ENCODE measurements at places on chromosomes 7 and 10.
A peak's percentile ranks its signal among the peaks of the same experiment; 100 is the strongest.

DNA sequence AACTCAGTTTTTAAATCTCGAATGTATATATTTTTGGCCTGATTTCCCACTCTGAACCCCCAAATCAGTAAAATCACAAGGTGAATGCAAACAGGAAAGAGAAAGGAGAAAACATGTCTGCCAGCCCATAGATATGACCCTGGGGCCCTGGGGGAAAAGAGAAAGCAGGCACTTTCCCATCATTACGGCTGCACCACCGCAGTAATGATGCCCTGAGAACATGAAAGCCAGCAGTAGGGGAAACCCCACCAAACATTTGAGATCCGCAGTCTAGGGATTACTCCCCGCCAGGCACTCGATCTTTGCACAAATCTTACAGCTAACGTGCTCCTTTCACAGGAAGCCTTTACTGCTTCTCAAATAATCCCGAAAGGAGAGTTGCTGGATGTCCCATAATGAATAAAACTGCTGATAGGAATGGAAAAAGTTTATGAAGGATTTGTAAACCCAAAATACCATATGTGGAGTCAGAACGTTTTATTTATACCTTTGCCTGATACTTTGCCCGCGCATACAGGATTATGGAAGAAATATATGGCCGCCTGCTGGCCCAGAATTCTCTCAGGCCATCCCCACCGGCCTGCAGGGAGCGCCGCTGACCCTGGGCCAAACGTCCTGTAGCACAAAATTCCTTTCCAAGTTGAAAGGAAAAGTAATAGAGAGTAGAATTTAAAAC lies 180.0 kb upstream of the INHBA start:
- DNase-seq = no peak

DNA sequence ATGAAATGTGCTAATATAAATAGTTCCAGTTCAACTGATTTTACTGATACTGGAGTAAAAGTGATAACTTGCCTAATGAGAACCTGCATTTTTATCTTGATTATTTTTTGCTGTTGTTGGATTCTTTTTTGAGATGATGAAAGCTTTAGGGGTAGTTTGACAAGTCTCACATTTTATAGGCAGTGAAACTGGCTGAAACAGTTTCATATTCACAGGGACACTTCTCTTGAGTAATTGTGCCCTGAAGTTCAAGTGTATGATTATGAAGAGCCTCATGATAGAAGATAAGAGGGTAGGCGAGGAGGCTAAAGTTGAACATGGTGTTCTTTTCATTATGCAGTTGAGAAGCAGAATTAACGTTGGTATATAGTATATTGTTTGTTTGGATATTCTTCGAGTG lies 5.1 kb downstream of the AUTS2 start:
- DNase-seq = no peak

- peak; percentile 89 for DNase-seq
Observed at GRCh38 chr7:27150568-27151340, 1.6 kb downstream of the HOXA3 start.

- no peak for DNase-seq
Observed at GRCh38 chr7:121479466-121479865, 83.4 kb upstream of the FAM3C start.

- no peak for DNase-seq
Observed at GRCh38 chr7:101631224-101631714, 2.2 kb upstream of the MYL10 start.

- no peak for DNase-seq
Observed at GRCh38 chr10:36423821-36424248, 701.6 kb upstream of the ANKRD30A start.

DNA sequence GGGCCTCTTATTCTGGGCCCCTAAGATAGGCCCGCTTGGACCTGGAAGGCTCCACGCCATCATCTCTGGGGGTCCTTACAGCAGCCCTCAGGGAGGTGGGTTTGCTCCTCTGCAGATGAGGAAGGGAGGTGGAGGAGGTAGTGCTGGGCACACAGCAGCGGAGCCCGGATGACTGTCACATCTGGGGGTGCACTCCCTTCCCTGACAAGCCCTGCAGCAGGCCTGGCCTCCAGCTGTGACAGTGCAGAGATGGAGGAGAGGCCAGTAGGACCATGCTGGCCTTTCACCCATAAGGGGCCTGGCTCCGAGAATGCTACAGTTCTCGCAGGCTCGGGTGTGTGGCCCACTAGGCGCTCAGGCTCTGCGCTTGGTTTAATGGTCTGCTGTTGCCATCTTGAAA lies 9.2 kb downstream of the GDF2 start:
- DNase-seq = no peak

DNA sequence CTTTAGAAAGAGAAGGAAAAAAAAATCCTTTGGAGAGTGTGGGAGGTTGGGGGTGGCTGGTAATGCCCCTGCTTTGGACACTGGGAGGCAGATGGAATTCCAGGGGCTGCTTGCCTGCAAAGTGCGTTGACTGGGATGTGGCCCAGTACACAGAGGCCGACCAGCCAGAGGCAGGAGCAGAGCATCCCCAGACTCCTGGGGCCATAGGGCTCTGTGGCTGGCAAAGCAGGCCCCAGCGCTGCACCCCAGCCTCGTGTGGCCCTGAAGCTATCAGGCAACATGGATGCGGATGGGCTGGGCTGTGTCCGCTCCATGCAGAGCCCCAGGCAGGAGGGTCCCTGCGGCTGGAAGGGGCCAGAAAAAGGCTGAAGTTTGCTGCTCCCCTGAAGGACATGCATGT lies 361.6 kb upstream of the FZD8 start:
- DNase-seq = no peak

GRCh38 chr10:7773845-7774801 lies 13.7 kb downstream of the KIN start:
- no peak for DNase-seq

GRCh38 chr7:133423618-133424017 lies 170.7 kb downstream of the EXOC4 start:
- no peak for DNase-seq

GRCh38 chr7:76071316-76072242 lies 23.7 kb downstream of the MDH2 start:
- no peak for DNase-seq

DNA sequence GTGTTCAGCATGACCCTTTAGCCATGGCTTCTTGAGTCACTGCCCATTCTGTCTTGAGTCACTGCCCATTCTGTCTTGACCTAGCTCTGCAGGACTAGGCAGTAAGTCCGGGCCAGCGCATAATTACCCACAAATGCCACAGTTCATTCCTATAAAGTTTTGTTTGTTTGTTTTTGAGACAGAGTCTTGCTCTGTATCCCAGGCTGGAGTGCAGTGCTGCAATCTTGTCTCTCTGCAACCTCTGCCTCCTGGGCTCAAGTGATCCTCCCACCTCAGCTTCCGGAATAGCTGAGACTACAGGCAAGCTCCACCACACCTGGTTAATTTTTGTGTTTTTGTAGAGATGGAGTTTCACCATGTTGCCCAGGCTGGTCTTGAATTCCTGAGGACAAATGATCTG lies 32.7 kb upstream of the TARP start:
- peak; percentile 89 for DNase-seq

DNA sequence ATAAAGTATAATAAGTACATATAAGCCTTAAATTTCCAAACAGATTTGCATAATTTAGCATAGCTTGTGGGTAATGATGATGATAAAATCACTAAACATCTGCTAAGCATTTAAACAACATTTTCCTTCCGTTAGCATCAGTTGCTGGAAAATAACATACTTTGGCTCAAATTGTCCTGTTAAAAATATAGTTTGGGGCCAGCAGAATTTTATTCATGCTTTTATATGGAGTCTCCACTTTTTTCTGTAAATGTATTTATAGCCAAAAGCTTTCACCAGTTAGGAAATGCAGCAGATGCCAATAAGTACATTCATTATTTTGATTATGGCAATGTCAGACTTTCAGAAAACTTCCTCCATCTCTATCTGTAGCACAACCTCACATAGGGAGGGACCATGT lies 107.2 kb downstream of the CNTNAP2 start:
- DNase-seq = no peak
